ENCODE measurements at places on chromosomes 4 and X.

DNA sequence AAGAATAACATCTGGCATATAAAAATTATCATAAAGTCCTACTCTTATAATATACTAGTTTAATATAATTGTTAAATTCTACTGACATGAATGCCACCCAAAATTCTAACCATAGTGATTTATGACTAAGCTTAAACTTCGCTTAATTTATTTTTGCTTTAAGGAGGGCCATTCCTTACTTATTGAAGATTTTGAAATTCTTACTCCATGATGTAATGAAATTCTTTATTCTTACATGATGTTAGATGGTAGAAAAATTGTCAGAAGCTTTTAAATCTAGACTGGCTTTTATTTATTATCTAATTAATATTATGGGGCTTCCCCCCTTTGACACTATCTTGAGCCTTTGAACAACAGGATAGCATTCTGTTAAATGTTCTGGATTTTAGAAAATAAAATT, 19.5 kb upstream of the SUPT20HL2 start:
- no peak for DNase-seq

DNA sequence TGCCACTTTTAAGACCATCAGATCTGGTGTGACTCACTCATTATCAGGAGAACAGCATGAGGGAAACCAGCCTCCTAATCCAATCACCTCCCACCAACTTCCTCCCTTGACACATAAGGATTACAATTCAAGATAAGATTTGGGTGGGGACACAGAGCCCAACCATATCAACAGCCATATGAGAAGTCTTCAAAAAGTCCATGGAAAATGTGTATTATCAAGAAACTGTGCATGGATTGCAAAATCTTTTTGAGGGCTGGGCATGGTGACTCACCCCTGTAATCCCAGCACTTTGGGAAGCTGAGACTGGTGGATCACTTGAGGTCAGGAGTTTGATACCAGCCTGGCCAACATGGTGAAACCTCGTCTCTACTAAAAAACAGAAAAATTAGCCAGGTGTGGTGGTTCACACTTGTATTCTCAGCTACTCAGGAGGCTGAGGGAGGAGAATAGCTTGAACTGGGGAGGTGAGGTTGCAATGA, 17.8 kb upstream of the RPL39 start:
- DNase-seq: no peak

DNA sequence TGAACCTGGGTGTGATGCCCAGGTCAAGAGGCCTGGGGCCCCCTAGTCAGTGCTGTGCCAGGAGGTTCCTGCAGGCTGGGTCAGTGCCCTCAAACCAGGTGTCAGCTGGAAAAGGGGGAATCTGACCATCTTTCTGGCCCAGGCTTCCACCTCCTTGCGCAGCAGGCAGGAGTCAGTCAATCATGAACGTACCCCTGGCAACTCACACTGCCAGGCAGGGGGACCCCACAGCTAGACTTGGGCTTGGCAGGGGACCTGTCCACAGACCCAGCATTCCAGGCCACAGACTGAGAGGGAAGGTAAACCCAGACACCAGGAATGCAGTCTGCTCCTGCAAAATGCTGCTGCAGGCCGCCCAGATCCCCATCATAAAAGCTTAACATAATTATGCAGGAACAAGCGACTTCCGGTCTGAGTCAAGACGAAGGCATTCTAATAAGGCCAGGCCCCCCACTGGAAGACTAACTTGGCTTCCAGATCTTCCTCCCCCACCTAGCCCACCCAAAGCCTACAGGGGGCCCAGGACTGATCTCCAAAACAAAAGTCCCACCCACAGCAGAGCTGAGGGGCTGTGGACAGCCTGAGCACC, 156.3 kb downstream of the BCOR start:
- no peak for DNase-seq

- DNase-seq: no peak
These were observed 25.5 kb downstream of the SCD5 start for GRCh38 chr4:82773057-82773456.

GRCh38 chrX:40175511-40176350, 78.0 kb upstream of the BCOR start:
- peak; percentile 53 for DNase-seq

Data from activated CD8-positive, alpha-beta memory T cell treated with anti-CD3 and anti-CD28 coated beads for 1 hour (primary cell).